ENCODE measurements at places on chromosomes 12 and 14.

DNA sequence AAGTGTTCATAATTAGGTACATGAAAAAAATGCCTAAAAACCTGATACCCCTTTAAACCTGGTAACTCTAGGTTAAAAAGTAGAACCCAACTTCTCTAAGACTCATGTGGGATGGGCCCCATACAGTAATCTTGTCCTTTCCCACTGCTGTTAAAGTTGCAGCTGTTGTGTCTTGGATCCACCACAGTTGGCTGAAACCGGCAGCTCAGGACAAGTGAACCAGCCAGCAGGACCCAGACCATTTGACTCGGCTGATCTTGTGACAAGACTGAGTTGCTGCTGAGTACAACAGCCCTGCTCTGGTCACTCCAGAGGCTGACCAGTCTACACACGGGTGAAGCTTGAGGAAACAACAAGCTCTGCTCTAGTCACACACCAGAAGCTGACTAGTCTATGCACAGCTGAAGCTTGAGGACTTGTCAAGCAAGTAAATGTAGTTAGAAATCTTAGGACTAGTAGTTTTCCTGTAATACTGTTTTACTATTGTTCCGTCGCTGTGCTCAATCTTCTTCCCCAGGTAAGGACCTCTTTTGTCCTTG, 60.6 kb downstream of the DHRS2 start:
- DNase-seq, result no peak

GRCh38 chr12:108630481-108631207, 3.0 kb downstream of the SELPLG start:
- DNase-seq, result peak; percentile 47

- DNase-seq, result no peak
These were observed 72.3 kb downstream of the SLC4A8 start for GRCh38 chr12:51496895-51497294.

DNA sequence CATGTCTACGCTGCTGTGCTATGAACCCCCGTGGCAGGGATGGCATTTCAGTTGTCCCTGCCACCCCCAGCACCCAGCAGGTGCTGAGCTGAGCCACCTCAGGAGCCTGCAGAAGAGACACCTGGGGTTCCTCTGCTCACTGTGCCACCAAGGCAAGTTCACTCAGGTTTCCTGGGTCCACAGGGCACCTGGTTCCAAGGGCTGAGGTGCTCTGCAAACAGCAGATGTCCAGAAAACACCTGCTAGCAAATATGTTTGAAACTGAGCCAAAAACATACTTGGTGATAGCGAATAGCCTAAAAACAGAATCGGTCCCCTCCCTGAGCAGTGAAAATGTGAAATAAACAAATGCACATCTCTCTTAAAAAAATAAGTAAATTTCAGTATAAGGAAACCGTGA, 35.6 kb upstream of the GPR68 start:
- DNase-seq, result no peak

GRCh38 chr12:131603939-131604795, 106.7 kb upstream of the SFSWAP start:
- peak; percentile 39 for DNase-seq

- DNase-seq, result peak; percentile 69
These were observed 96.1 kb downstream of the PLXNC1 start for GRCh38 chr12:94244165-94245133.

DNA sequence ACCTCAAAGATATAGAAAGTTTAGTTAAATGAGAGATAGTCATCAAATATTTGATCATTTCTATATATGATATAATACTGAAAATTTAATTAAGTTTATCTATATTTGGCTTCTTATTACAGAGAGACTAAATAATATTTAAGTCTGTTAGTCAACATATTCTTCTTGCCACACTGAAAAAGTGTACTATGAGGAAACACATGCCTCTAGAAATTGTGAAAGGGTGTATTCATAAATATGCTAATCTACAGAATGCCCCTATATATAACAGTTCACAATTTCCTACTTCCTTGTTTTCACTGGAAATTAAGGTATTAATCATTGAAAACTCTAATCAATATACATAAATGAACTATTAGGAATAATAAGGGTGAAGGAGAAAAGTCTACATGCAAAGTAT, 31.4 kb upstream of the ETV6 start:
- DNase-seq, result no peak

DNA sequence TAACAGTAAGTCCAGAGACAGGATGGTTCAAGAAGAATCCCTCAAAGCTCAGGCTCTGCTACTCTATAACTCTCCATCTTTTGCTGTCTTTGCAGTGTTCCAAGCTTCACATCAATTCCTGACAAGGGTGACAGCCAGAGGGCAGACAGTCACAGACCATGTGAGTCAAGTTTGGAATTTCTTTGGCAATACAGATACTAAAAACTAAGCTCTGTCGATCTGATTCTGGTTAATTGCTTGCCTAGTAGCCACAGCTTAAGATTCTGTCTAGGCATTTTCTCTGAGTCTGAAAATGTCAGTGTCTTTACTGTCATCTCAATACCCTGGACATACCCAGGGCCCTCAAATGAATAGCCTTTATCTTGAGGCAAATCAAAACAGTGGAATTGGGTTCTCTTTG, 153.7 kb downstream of the CEP128 start:
- DNase-seq, result no peak

DNA sequence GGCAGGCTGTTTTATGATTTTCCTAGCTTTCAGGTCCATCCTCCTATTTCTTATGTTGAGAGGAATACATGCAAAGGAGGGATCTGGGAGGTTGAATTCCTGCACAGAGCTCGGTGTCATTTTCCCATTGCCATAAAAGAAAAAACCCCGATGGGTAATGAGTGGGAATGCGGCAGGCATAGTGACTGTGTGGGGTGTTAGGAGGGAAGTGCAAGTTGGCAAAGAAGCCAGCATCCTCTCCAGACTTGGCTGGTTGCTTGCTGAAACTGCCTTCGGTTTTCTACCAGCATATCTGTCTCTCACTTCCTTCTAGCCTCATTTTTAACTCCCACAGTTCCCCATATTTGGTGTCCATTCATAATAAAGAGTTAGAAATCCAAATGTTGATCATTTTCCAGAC, 1046.1 kb downstream of the SLC6A15 start:
- DNase-seq, result no peak

- DNase-seq, result no peak
These were observed 28.6 kb downstream of the CALM1 start for GRCh38 chr14:90425373-90425879.

- DNase-seq, result no peak
These were observed 158.8 kb downstream of the TMEM132C start for GRCh38 chr12:128425666-128426331.

- no peak for DNase-seq
These were observed 13.7 kb upstream of the APOBEC1 start for GRCh38 chr12:7679251-7680045.

- no peak for DNase-seq
These were observed 12.8 kb downstream of the EPYC start for GRCh38 chr12:90991952-90992465.

DNA sequence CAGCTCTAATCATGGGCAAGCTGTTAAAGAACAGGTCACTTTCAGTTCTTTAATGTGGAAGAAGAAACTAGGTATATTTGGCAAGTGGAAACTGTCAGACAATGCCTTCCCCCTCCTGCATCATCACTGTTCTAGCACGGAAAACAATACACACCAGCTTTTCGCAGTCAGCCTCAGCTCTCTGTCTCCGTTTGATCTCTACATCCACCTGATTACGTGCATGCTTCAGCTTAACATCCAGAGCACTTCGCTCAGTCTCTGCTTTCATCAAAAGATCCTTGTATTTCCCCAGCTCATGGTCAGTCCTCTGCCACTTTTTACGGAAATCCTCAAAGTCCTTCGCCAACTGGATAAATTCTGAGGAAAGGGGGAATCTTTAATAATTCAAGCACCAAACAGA, 19.0 kb downstream of the RACGAP1 start:
- DNase-seq, result no peak

- DNase-seq, result no peak
These were observed 14.1 kb upstream of the NOP2 start for GRCh38 chr12:6582196-6582595.

DNA sequence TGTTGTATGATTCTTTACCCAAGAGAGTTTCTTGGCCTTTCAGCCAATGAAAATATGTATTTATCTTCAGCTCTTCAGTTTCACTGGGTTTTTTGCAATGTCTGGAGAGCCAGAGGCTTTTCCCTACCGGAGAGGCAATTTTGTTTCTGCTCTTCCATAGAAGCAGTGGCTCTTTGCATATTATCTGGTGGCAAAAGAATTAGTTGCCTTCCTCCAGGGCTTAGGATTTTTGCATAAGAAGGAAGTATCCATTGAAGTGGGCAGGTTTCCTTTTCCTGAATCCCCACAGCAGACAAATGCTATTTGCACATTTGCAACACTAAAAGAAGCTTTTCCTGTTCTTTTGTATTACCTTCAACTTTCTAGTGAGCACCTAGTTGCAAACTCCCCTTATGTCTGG, 75.2 kb downstream of the NTS start:
- no peak for DNase-seq

DNA sequence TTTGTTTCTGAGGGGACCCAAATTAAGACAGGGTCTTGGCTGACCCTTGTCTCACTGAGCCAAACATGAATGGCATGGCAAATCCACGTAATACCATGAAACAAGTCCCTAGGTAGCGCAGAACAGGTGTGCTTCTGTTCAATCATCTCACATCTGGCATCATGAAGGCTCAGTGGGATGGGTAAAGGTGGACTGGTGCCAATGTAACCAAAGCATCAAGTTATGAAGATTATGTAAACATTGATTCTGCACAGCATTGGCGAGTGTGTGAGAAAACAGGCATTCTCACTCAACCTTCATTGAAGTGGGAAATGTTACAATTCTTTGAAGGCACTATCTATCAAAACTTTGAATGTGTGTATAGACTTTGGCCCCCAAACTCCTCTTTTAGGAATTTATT, 41.9 kb downstream of the PTGER2 start:
- no peak for DNase-seq

DNA sequence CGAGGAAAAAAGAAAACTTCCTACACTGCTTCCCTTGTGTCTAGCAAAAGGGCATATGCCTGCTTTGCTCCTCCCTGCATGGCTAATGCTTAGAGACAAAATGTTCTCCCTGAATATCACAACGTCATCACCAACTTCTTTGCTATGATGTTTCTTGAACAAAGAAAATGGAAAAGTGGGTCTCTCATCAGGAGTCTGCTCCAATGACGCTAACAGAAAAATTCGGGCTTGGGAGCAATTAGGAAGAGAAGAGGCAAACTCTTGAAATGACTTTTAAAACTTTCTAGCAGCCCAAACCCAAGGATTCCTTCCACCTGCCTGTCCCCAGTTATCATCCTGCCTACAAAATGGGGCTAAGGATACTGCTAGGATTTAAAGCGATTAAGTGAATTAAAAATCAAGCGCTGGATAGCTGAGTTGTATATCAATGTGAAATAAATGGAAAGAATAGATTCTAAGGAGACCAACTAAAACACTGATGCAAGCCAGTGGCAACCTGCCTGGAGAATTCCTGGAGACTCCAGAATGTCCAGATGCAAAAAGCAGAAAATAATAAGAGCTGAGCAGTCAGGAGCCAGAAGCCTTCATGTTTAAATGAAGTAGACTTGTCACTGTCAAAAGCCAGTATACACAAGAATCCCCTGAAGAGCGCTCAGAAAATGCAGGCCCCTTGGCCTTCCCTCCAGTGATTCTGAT, 183.8 kb downstream of the DPF3 start:
- no peak for DNase-seq

GRCh38 chr14:52363961-52364360, 49.8 kb downstream of the PTGER2 start:
- no peak for DNase-seq

DNA sequence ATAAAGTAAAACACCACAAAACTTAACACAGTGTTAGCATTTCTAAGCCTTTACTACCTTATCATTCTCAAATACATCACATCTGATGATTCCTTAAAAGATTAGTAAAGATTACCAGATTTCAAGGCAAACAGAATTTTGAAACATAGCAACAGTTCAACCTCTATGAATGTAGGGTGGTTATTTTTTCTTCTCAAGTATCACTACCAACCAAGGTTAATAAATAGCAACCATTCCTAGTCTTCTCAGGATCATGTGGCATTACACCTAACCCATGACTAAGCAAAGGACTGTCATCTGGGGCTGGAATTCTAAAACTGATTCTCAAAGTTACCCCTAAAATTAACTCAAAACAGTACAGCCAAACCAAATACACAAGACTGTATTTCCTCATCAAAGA, 39.4 kb upstream of the CSRNP2 start:
- DNase-seq, result no peak

- no peak for DNase-seq
These were observed 18.5 kb upstream of the TC2N start for GRCh38 chr14:91885839-91886238.

- DNase-seq, result no peak
These were observed 710 bp upstream of the FOS start for GRCh38 chr14:75277815-75278421.
